ENCODE measurements at places on chromosomes 11 and 22.

DNA sequence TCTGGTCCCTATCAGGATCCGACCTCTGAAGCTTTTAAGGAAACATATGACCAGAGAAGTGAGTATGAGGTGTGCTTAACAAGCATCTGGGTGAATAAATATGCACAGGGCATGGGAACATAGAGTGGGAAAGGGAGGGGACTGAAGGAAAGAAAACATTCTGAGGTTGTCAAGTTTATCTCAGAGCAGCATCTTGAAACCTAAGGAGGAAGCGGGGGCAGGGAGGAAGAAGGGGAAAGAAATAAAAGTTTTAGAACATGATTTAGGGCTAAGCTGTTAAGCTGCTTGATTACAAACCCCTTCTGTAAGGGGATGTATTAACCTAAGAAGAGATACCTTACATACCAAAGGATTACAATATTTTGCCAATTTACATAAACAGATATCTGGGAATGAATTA is 24.0 kb upstream of the SC5D start:
- no peak for DNase-seq

- DNase-seq: no peak
These were observed at the start of gene PHF21B for GRCh38 chr22:45009606-45010531. Gene PHF21B, minus strand, starts transcription at chr22:45010005. Its CDS starts 456 bp downstream, at chr22:45009549.

DNA sequence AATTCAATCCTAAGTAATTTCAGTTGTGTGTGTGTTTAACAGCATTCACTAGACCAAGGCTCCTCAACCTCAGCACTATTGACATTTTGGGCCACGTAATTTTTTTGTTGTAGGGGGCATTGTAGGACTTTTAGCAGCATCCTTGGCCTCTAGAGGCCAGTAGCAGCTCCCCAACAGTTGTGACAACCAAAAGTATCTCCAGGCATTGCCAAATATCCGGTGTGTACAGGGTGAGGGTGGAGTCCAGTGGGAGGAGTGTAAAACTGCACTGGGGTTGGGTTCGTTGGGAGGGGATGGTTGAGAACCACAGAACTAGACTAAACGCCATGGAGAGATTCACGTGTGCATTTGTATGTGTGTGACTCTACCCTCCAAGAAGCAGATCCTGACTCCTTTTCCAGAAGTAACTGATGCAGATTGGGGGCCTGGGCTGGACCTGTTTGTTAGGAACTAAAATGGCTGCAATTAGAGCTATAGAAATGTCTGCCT is 5.9 kb upstream of the PHF21A start:
- no peak for DNase-seq

DNA sequence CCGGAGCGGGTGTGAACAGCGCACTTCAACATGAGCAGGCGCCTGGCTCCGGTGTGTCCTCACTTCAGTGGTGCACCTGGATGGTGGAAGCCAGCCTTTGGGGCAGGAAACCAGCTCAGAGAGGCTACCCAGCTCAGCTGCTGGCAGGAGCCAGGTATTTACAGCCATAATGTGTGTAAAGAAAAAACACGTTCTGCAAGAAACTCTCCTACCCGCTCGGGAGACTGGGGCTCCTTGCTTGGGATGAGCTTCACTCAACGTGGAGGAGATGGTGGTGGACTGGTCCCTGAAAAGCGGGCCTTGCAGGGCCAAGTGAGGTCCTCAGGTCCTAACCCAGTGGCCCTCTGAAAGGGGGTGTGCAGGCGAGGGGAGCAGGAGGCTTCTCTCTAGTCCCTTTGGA is 7.5 kb downstream of the MCAM start:
- no peak for DNase-seq

GRCh38 chr11:29328961-29329441 is 687.8 kb downstream of the KCNA4 start:
- DNase-seq: no peak

- no peak for DNase-seq
These were observed 11.0 kb downstream of the OSBPL5 start for GRCh38 chr11:3154001-3154599.

DNA sequence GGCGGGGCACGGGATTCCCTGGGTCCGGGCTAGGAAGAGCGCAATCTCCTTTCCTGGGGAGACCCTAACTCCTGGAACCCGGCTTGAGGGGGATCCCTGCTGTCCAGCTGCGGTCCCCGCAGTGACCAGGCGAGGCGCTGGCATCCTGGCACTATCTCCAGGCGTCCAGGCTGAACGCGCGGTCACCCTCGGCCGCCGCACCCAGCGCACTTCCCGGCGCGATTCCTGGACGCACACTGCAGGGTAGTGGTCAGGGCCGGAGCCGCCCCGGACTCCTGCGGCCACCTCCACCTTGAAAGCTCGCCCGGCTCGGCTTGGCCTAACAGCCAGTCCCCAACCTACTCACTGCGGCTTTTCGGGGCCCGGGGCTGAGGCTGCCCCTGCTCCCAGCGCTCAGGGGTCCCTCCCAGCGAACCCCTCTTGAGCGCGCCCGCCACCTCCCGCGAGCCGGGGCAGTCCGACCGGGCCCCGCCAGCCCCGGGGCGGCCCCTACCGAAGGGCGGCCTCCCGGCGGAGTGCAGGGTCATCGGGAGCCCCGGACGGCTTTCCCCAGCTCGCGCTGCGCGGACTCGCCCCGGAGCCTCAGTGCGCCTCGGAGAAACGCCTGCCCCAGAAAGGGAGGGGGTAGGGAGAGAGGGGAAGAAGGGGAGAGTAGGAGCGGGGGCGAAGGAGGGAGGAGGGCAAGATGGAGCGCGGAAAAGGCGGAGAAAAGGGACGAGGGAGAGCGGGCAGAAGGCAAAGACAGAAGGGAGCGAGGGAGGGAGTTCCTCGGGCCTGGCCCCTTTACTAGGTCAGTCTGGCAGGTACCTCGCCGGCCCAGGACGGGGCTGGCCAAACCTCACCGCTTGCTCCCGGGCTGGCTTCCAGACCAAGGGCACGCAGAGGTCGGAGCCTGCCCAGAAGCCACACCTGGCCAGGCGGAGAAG is 1.0 kb downstream of the POU2AF3 start:
- no peak for DNase-seq

DNA sequence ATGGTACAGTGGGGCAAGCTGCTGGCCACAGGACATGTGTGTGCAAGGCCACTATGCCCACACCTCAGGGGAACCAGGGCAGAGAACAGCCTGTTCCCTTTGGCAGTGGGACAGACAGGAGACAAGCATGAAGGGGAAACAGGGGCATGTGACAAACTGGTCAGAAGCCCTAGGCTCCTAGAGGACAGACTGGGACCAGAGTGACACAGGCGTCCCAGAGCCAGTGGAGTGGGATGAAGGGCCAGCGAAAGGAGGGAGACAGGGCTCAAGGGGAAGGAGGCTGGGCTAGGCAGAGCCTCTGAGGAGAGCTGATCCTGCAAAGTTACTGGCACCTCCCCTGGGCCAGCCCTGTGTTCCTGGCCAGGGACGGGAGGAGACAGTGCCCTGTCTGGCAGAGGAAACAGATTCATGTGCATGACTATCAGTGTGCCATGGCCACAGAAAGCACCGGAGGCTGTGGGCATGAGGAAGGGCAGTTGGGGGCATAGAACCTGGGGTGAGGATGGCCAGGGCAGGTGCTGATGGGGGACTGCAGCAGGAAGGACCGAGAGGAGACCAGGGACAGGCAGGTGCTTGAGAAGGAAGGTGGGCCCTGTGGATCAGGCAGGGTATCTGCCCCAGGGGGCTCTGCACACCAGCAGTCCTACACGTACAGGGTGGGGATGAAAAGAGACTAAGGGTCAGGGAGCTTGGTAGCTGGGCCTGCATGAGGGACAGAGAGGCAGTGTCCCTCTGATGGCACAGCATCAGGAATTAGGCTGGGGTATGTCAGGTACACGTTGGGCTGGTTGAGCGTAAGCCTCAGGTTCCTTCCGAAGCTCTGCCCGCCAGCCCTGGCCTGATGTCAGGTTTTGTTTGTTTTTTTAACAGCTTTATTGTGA is 9.8 kb downstream of the DERL3 start:
- DNase-seq: no peak

DNA sequence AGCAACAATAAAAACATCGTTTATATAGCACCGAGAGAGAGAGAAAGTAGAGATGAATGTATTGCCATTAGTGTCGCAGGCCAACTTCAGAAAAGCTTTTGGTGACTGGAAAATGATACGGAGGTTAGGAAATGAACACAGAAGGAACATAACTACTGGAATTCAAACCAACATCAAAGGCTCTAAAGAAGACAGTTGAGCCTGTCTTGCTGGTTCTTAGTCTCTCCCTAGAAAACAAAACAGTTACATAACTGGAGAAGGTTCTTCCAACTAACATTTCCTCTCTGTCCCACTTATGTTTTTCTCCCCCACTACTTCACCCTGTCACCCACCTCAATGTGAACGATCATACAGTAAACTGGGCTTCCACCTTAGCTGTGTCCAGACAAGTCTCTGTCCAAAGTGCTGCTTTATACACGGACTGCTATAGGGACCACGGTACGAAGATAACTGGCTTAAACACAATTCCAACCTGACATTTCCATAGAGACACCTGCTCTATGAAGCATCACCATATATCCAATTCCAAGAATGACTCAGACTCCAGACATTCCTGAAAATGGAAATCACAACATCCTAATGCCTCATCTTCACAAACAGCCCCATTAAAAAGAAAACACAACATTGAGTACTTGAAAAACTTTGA is 85.2 kb upstream of the ARHGAP32 start:
- DNase-seq: no peak

- DNase-seq: no peak
These were observed 1445.6 kb downstream of the TBC1D22A start for GRCh38 chr22:48207919-48208535.

DNA sequence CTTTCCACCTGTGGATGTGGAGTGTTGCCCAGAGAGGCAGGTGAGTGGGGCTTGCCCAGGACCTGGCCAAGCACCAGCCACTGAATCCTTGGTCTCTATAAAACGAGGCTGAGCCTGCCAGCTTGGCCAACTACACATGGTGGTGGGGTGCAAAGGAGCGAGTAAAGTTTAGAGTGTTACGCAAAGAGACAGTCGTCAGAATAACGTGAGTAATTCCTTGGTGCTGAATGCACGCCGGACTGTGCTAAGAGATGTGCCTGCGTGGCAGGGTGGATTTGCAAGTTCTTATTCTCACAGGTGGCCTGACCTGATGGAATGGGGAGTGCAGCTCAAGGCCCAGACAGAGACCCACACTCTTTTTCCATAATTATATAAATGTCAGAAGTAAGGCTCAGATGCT is 88.6 kb upstream of the B3GAT1 start:
- no peak for DNase-seq

- DNase-seq: no peak
These were observed 331.6 kb upstream of the ANO5 start for GRCh38 chr11:21861314-21861713.

GRCh38 chr22:49561976-49562375 is 265.7 kb downstream of the BRD1 start:
- DNase-seq: no peak

DNA sequence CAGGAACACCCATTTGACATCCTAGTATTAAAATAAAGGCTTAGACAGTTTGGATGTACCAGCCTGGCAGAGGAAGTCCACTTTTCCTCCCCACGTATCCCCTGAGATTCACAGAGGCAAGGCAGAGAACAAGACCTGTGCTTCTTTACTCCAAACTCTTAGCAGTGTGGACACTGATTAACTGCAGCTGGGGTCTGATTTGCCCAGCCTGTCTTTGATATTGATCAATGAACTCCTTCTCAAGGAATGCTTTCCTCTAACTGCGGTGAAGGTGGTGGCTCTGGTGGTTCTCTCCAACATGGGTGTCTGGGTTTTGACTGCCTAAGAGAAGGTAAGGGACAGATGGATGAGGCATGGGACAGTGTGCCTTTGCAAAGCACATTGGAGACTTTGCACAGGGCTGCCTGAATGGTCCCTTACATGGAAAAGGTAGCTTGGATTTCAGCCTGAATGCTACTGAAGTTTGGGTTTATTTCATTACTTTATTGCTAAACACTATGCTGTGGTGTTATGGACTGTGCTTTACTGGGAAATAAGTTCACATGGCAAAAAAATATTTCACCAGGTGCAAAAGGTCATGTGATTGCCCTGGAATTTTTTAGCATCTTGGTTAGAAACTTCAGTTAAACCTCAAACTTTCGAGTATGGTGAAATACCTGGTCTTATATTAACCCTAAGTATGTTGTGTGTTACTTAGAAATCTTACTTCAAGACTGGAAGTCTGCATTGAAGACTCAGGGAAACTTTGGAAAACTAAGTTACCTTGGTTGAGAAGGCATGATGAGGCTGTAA is 1.8 kb downstream of the GAS2 start:
- no peak for DNase-seq

- DNase-seq: no peak
These were observed 72.2 kb downstream of the CCDC81 start for GRCh38 chr11:86446924-86447285.

- DNase-seq: no peak
These were observed 109.9 kb downstream of the MICAL3 start for GRCh38 chr22:17914474-17914873.

DNA sequence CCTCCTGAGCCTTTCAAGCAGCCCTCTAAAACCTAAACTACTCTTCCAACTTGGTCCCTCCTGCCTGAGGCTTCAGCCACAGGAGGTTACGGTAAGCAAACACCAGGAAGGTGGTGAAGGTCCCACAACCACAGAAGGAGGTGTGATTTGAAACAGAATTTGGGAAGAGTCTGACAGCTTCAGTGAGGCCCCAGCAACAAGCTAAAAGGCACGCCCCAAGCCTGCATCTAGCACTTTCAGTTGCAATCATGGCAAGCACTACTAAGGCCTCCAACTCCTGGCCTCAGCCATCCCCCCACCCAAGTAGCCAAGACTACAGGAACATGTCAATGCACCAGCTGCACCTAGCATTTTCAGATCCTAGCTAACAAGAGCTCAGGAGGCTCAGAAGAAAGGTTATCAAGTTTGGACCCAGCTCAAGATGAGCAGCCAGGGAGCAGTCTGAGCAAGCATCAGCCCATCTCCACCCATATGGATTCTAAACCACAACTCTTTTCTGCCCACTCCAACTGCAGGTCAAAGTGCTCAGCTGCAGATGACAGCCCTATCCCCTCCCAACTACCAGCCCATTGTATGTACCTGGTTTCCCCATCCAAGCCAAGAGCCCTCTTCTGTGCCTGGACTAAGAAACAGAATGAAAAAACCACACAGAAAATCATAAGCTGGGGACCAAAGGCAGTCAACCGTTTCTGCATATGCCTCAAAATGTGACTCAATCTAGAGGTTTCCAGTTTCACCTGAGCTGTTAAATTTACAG is 10.4 kb upstream of the AHNAK start:
- no peak for DNase-seq

GRCh38 chr11:74310857-74311256 is 583 bp downstream of the P4HA3 start:
- DNase-seq: no peak

Measured in stimulated activated CD8-positive, alpha-beta memory T cell treated with anti-CD3 and anti-CD28 coated beads, Interleukin-7, amount 100 ng/mL, for 1 hour (primary cell).